ENCODE measurements at places on chromosomes 6 and 20.

- no peak for DNase-seq
Observed at GRCh38 chr20:4127344-4127743, 112.0 kb upstream of the RNF24 start.

- DNase-seq = peak; percentile 34
Observed at GRCh38 chr6:143449714-143450452, 612 bp downstream of the ADAT2 start.

DNA sequence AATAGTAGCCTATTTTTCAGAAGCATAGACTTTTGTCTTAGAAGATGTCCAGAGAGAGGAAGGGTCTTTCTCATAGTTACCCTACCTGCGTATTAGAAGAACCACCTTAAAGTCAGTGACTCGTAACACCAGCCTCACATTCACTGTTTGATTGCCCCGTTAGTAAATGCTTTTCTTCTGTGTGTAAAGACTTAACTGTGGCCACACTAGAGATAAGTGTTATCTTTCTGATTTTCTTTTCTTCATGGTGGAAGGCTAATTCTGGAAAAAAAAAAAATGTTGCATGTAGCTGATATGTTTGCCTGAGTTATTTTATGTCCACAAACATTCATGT, 83.9 kb downstream of the SAMD3 start:
- no peak for DNase-seq

DNA sequence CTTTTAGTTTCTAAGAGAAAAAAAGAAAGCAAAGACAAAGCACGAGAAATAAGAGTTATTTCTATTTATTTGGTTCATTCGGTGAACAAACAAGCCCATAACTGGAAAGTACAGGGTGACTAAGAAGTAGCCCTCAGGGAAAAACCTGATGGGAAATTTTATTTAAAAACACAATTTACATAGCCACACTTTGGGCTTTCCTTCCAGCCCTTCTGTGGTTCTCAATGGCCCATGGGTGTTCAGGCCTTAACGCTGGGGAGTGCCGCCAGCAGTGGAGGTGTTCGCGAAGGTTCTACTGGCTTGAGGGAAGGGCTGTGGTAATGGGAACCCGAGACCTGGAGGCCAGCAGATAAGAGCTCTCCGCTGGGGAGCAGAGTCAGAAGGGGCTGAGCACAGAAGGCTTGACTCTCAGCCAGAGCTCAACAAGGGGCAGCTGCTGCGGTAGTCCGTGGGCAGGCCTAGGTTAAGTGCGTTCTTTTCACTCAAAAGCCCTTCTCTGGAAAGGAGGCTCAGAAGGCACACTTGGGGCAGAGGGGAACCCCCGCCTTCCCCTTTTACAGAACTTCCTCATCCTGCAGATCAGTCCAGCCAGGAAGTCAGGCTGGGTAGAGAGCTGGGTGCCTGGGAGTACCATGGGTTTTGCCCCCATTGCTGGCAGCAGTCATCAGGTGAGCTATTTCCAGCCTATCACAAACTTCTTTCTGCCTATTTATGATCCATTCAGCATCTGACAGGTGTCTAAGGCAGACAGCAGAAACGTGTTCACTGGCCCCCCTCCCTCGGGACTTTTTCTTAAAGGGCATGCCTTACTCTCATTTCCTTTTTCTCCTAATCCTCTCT, 8.8 kb upstream of the CD83 start:
- peak; percentile 47 for DNase-seq

- no peak for DNase-seq
Observed at GRCh38 chr20:37360391-37361115, 14.6 kb downstream of the SRC start.

- DNase-seq = no peak
Observed at GRCh38 chr6:1614448-1615150, 4.9 kb downstream of the FOXC1 start.

DNA sequence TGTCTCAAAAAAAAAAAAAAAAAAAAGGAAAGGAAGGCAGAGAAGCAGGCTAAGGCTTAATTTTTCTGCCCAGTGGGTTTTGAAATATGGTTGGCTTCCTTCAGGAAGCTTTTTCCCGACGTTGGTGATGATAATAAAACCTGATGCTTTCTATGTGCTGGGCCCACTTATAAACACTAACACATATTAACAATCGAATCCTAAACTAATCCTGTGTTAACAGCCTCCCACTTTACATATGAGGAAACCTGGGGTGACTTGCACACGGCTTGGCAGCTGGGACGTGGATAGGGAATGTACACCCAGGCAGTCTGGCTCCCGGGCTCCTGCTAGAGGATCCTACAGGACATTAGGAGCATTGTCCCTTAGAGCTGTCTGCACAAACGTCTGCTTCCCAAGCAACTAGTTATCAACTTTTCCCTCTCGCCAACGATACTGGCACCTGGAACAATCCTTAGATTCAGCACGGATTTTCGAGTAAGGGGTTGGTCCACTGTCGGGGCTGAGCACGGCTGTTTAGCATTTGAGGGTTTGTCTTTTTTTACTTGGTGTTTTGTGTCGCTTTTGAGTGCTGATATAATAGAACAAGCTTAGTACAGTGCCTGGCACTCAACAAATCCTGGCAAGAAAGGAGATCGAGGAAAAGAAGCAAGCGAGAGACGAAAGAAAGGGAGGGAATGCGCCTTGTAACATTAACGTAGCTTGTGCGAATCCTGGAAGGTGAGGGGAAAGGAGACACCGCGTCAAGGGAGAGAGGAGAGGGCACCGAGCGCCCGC, 622 bp upstream of the KIZ start:
- DNase-seq = peak; percentile 75

DNA sequence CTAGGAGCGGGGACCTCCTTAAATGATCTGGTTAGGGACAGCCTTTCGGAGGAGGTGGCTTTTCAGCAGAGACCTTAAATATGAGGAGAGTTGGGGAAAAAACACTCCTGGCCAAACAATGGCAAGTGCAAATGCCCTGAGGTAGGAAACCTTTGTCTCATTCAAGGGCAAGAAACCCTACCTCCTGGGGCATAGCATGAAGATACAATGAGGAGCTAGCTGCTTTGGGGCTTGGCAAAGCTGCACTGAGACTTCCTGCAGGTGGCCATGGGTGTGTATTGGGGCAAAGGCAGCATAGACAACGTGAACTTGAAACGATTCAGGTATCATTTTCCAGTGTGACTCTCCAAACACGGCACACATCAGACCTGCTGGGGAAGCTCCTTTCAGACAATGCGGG, 30.7 kb downstream of the PMEPA1 start:
- DNase-seq = no peak

GRCh38 chr6:90126181-90126580, 170.5 kb downstream of the BACH2 start:
- DNase-seq = no peak

DNA sequence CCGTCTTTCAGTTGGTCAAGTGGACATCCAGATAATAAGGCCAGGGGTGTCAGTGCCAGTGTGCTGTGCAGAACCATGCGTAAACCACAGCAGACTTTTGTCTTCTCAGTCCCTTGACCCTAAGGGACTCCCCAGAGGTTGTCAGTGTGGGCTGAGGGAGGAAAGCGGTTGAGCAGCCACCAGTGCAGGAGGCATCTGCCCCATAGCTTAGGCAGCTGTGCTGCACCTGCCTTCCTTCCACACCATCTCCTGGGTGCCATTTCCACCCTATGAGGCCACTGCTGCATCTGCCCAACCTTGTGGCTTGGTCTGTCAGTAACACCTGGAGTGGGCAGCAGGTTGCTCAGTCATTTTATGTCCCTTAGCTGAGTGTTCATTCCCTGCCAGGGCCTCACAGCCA, 26.0 kb downstream of the PRPF6 start:
- DNase-seq = no peak

- DNase-seq = peak; percentile 78
Observed at GRCh38 chr6:75855052-75855451, 106.0 kb downstream of the MYO6 start.

GRCh38 chr6:122621638-122622037, 11.4 kb downstream of the PKIB start:
- no peak for DNase-seq

DNA sequence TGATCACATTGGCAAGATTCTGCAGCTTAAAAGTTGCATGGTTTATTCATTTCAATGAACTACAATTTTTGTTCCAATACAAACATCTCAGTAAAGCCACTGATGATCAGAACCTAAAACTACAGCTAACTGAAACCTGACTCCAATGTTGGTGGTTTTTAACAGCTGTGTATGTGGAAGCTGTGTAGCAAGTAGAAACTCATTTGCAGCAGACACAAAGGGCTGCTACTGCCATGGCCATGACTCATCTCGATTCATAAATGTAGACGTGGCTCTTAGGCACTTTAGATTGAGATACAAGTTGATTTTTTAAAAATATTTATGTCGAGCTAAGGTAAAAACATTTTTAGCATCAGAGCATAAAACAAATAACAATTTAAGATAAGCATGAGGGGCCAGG, 19.5 kb upstream of the MAP3K4 start:
- DNase-seq = peak; percentile 95

GRCh38 chr6:29673161-29673560, 7.8 kb downstream of the ZFP57 start:
- DNase-seq = no peak

- no peak for DNase-seq
Observed at GRCh38 chr6:107704347-107705013, 119.6 kb downstream of the SCML4 start.

DNA sequence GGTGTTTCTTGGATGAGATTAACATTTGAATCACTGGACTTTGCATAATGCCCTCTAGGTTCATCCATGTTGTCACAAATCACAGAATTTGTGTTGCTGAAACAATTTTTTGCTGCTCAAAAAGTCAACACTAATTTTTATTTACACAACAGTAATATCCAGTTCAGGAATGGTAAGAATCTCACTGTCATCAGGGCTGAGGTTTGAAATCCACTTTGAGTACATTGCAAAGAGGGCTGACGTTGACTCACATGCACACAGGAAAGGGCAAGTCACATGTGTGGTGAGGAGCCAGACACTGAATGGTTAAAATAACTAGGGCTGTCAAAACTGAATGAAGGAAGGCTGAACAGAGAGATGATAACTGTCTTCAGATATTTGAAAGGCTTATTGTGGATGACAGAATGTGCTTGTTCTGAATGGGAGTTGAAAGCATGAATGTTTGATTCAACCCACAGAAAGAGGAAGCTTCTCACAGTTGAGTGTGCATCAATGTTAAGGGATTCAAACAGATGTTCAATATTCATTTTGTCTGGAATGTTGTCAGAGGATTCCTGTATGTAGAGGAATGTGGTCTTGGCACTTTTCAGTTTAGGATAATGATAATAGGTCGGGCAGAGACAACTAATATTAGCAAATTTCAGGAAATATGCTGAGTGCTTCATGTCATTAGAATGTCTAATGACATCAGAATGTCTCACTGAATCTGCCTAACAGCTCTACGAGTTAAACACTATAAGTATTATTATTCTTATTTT, 3.6 kb upstream of the ADGRG6 start:
- peak; percentile 17 for DNase-seq

DNA sequence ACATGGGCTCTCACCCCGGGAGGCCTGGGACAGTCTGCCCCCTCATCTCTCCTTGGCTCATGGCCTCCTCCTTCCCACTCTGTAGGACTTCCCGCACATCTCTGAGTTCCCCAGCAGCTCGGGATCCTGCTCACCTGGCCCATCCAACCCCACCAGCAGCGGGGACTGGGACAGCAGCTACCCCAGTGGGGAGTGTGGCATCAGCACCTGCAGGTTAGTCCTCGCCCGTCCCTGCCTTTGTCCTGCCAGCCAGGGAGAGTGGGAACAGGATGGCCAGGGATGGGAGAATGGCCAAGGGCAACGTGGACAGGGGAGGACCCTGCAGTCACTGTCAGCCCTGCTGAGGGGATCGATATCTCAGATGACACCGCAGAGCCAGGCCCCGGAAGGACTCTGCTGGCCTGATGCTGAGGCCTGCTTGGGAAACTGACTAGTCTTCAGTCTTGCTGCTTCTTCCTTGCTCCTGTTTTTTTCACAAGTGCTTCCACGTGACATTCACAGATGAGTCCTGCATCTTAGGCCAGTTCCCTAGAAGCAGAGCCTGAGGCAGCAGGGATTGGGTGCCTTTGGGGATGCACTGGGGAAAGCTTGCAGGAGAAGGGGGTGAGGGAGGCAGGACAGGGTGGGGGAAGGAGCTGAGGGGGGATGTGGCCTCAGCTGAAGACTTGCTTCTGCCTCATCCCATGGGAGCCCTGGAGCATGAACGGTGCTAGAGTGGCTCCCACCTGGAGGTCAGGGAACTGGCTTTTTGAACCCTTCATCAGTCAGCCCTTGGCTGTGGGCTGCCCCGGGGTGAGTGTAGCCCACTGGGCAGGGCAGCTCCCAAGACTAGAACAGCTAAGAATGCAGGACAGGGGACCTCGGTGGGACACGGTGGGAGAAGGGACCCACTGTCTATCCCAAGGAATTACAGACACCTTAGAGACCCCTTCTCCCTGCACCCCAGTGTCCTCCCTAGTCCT, 120.1 kb downstream of the JPH2 start:
- peak; percentile 3 for DNase-seq

- DNase-seq = no peak
Observed at GRCh38 chr6:83954371-83954770, 79.2 kb upstream of the MRAP2 start.

- DNase-seq = no peak
Observed at GRCh38 chr6:13429406-13429753, 58.0 kb downstream of the GFOD1 start.

- no peak for DNase-seq
Observed at GRCh38 chr6:63819831-63820230, 184.2 kb downstream of the PHF3 start.

- DNase-seq = no peak
Observed at GRCh38 chr6:20463396-20463795, 61.7 kb downstream of the E2F3 start.

DNA sequence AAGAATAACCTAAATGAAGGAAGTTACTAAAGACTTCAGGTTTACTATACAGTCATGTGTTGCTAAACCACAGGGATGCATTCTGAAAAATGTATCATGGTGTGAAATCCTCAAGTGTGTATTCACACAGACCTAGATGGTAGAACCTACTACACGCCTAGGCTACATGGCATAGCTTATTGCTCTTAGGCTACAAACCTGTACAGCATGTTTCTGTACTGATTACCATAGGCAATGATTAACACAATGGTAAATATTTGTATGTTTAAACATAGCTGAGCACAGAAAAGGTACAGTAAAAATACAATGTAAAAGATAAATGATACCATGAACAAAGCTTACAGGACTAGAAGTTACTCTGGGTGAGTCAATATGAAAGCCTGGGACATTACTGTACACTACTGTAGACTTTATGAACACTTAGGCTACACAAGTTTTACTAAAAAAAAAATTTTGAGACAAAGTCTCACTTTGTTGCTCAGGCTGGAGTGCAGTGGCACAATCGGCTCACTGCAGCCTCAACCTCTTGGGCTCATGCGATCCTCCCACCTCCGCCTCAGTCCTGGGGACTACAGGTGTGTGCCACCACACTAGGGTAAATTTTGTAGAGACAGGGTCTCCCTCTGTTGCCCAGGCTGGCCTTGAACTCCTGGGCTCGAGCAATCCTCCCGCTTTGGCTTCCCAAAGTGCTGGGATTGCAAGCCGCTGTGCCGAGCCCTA, 36.0 kb downstream of the ADNP start:
- DNase-seq = no peak

DNA sequence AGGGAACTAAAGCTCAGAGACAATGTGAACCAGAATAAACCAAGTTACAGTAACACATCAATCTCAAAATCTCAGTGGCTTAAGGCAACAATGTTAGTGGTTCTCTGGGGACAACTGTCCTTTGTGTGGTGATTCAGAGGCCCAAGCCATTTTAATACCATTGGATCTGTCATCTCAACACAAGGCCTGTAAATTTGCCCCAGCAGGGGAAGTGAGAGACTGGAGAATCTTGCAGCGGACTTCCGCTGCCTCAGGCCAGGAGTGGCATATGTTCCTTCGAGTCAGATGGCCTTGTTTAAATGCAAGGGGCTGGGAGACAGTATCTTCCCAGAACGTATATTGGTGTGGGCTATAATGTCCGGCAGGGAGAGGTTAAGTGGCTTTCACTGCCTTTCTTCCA, 126.0 kb downstream of the CD83 start:
- no peak for DNase-seq

Data from SJCRH30 (cell line).